Breast epithelium (tissue), 4 donors: ENCODE measurements at places on chromosomes 16 and 17. TPM values are rescaled to one million over a fixed set of nuclear protein-coding genes. Genes with fewer than 3 reads are reported as not detected.

PRAC2 gene
- total RNA-seq = not detected

KRTAP16-1 gene
- total RNA-seq = not detected

KRTAP17-1 gene
- not detected for total RNA-seq

MYO15A gene
- total RNA-seq = 2.2 TPM
